ENCODE measurements at places on chromosomes 7 and 10.

- DNase-seq: no peak
These were observed 339.9 kb downstream of the CXCL12 start for GRCh38 chr10:44045020-44045419.

GRCh38 chr10:21475393-21475792 lies 50.1 kb downstream of the SKIDA1 start:
- no peak for DNase-seq

- DNase-seq: no peak
These were observed 284.0 kb downstream of the GRID1 start for GRCh38 chr10:86082556-86082955.

- DNase-seq: no peak
These were observed 153.7 kb downstream of the DNAJB6 start for GRCh38 chr7:157490465-157490912.

GRCh38 chr7:128841921-128842673 lies 11.9 kb downstream of the FLNC start:
- peak; percentile 34 for DNase-seq

DNA sequence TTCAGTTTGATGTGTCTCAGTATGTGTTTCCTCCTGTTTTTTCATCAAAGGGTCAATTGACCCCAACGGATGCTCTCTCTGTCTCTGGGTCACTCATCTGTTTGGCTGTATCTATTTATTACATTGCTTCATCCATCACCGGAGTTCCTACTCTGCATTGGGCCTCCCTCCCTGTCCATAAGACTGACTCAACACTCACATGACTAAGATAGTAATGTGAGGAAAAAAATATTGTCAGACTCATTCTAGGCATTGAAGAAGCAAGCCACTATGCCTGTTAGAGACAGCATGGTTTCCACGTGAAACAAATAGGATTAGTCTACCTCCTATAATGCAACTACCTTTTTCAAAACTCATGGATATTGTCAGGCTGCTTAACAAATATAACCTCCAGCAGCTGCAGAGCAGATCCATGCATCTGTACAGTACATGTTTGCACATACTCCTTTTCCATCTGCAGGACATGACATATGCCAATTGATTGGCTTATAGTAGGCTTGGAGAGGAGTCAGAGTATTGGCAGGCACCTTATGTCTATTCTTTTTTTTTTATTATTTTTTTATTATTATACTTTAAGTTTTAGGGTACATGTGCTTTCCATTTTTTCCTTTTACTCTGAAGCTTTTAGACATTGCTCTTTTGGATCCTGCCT lies 275.2 kb downstream of the LRRTM3 start:
- no peak for DNase-seq

GRCh38 chr10:109933984-109934565 lies 10.8 kb upstream of the XPNPEP1 start:
- DNase-seq: no peak

Measured in activated CD8-positive, alpha-beta memory T cell treated with anti-CD3 and anti-CD28 coated beads for 1 hour (primary cell).